ENCODE measurements at places on chromosomes 6 and 20. TPM values are rescaled to one million over a fixed set of nuclear protein-coding genes. Genes with fewer than 3 reads are reported as not detected.

SLC32A1 gene
- not detected for total RNA-seq

NOTCH4 gene
- total RNA-seq = 5.0 TPM

CSE1L gene
- total RNA-seq = 54.9 TPM

DDX27 gene
- total RNA-seq = 30.1 TPM

OR2J3 gene
- not detected for total RNA-seq

OR2H1 gene
- total RNA-seq = not detected

MYLK2 gene
- total RNA-seq = not detected

BPIFA1 gene
- total RNA-seq = not detected

C4B gene
- total RNA-seq = 57.5 TPM

DNA sequence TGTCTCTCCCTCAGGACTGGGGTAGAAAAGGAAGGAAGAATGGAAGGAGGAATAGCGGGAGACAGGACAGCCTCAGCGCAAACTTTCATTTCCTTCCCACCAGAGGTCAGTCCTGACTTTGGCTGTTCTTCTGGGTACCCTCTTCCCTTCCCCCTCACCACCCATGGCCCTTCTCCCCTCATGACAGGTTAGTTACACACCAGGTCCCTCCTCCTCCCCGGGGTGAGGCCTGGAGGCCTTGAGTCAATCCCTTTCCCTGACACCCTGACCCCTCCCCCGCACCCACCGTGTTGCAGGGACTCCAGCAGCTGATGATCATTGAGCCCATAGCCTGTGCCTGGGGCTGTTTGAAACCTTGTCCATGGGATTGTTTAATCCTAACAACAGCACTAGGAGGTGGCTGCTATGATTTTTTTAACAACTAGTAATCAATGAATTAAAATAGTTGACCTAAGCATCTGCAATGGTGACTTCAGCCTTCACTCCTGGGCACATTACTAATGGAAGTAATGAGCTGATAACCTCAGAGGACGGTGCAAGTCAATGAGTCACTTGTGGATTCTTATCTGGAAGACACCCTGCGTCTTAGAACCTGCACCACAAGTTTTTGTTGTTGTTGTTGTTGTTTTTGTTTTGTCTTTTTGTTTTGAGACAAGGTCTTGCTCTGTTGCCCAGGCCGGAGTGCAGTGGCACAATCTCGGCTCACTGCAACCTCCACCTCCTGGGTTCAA lies 46.6 kb upstream of the CCDC167 start:
- DNase-seq = no peak

DNA sequence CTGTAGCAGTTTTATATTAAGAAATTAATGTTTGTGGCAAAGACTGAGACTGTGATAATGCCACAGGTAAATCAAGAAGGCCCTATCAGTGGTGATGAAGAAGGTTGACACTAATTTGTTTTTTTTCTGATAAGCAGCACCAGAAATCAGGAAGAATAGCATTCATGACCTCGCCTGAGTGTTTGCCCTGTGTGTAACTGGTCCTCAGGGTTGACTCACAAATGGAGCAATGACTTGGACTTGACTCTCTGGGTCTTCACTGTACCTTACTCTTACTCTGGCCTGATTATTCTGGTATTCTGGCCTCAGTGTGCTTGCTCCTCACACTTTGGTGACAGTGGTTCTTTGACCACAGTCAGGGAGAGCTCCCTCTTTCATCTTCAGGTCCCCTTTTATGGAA lies 243.9 kb downstream of the HAO1 start:
- no peak for DNase-seq

GRCh38 chr6:55569638-55570037 lies 9.4 kb downstream of the HMGCLL1 start:
- no peak for DNase-seq

- DNase-seq = peak; percentile 95
Observed at GRCh38 chr6:52577022-52577777, at the start of gene TRAM2. TSS of gene TRAM2 (minus strand) at chr6:52577060. CDS start at chr6:52576915, 145 bp downstream.

GRCh38 chr6:157768304-157768703 lies 54.7 kb upstream of the SNX9 start:
- no peak for DNase-seq

DNA sequence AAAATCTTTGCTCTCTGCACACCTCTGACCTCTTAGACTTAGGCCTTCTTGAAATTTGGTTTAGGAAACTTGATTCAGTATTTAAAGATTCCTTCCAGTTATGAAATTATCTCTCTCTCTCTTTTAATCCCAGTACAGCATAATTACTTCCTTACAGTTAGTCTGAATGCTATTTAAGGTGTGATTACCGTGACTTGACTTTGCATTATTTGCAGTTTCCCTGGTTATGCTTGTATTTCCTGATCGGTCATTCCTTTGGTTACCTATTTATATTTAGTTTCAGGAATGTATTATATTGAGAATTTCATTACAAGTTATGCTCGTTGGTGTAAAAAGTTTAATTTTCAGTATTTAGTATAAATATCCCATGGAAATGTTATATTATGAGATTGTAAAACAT lies 16.3 kb downstream of the TMEM170B start:
- no peak for DNase-seq

DNA sequence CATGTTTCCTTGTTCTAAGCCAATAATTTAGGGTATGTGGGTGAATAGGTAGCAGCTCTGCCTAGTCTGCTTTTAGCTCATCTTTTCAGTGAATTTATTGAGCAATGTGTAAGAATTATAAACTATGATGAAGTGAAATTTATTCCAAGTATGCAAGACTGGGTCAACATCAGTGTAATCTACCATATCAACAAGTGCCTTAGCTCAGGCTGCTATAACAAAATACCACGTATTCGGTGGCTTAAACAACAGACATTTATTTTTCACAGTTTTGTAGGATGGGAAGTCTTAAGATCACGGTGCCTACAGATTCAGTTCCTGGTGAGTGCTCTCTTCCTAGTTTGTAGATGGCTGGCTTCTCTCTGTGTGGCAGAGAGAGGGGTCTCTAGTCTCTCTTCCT lies 54.0 kb downstream of the LYRM2 start:
- no peak for DNase-seq

DNA sequence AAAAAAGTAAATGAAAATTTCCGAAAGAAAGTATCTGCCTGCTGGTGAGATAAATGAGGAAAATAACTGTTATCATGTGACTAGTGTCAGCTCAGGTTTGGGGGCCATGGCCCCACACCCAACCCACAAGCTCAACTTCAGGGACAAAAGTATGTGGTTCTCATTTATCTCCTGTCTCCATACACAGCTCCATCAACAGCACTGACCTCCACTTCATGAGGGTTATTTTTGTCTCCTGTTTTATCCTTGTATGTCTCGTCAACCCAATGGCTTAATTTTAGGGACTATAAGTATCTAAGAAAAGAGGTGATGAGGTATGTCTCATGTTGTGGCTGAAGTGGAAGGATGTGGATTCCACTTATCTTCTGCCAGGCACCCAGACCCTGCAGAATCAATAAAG lies 271.6 kb upstream of the RIN2 start:
- DNase-seq = no peak

DNA sequence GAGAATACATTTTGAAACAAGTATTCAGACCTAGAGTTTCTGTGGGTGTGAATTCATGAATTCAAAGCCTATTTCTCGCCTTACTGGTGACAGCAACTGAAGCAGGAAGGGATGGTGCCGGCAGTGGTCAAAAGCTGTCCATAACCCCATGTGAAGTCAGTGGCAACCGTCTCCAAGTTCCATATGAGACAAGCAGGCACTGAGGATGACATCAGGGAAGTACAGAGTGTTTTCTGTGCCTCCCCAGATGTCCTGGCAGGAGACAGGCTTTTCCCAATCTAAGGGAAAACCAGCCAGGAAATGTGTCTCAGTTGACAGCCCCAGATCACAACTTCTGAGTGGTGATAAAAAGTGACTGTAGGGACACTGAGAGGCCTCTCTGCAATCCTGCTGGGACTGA lies 66.6 kb downstream of the HIVEP2 start:
- no peak for DNase-seq

DNA sequence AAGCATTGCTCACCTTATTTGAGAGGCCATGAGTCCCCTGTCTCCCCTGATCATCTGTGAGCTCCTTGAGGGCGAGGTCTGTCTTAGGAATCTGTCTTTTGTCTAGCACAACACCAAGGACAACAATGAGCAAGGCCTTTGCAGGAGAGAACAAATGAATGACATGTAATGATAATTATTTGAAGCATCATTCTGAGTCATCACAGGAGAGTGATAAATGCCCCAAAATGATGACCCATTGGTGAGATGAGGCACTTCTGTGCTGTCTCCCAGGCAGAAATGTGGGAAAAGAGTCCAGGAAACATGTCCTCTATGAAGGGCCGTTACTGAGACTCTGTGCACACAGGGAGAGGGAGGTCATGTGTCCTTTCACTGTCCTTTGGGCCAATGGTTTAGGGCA lies 105.2 kb upstream of the LRFN2 start:
- DNase-seq = no peak

GRCh38 chr20:52242237-52243230 lies 51.0 kb upstream of the ZFP64 start:
- DNase-seq = peak; percentile 56

DNA sequence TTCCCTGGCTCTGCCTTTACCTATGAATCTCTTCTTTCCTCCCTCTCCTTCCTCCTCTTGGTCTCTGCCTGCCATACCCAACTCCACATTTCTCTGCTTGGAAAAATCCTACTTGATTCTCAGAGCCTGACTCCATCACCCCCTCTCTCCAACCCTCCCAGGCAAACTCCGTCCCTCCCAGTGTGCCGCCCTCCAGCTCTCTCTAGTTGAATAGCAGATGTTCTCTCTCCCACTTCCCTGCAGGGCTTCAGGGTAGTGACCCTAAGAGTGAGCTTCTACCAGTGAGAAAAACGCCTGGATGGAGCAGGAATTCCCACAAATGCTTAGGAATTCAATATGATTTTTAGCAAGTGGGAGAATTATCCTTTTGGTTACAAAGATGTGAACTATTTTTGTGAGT lies 141.6 kb downstream of the MTHFD1L start:
- no peak for DNase-seq

- DNase-seq = no peak
Observed at GRCh38 chr6:149470948-149471347, 13.9 kb downstream of the ZC3H12D start.

- no peak for DNase-seq
Observed at GRCh38 chr6:7242835-7243178, 70.2 kb downstream of the SSR1 start.

- no peak for DNase-seq
Observed at GRCh38 chr6:75611011-75611701, 9.5 kb downstream of the SENP6 start.

DNA sequence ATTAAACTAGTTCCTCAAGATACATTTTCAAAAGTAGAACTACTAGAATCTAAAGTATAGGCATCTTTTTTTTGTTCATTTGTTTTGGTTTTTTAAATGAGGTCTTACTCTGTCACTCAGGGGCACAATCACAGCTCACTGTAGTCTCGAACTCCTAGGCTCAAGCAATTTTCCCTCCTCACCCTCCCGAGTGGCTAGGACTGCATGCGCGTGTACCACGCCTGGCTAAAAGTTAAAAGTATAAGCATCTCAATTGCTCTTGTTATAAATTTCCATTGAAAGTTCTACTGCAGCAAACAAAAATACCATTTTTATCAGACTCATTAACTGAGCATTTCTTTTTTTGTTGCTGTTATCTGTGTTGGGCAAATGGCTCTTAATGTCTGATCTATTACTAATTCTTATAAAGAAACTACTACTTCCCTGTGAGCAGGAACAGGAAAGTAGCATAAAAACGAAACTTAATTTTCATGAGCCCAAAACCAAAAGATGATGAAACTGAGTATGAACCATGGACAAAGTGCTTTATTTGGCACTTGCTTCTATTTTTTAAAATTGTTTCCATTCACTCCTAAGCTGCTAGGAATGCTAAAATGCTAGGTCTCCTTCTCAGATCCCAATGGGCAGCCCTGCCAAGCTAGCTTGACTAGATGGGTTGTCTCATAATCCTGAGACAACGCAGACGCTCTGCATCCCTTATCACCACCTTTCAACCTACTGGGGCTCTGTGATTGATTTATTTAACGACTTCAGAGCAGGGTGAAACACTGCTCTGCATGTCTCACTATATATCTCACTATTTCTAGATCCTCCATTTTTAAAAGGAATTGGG lies 36.9 kb downstream of the TRPC4AP start:
- no peak for DNase-seq

- DNase-seq = no peak
Observed at GRCh38 chr6:56888687-56889086, 66.2 kb upstream of the BEND6 start.

DNA sequence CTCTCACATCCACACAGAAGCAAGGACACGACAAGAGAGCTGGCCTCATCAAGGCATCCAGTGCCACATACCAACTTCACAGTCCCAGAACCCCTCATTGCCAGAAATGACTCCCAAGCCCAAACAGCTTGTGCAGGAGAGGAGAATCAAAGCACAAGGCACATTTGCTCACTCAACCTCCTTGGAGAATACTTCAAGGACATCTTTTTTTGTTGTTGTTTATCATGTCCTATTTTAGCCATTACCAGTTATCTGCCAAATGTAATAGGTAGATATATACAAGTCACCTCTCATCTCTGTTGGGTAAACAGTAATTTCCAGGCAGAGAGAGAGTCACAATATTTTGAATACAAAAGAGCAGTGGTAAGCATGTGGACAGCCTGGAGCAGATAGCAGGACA lies 47.8 kb downstream of the RTN4IP1 start:
- DNase-seq = no peak

DNA sequence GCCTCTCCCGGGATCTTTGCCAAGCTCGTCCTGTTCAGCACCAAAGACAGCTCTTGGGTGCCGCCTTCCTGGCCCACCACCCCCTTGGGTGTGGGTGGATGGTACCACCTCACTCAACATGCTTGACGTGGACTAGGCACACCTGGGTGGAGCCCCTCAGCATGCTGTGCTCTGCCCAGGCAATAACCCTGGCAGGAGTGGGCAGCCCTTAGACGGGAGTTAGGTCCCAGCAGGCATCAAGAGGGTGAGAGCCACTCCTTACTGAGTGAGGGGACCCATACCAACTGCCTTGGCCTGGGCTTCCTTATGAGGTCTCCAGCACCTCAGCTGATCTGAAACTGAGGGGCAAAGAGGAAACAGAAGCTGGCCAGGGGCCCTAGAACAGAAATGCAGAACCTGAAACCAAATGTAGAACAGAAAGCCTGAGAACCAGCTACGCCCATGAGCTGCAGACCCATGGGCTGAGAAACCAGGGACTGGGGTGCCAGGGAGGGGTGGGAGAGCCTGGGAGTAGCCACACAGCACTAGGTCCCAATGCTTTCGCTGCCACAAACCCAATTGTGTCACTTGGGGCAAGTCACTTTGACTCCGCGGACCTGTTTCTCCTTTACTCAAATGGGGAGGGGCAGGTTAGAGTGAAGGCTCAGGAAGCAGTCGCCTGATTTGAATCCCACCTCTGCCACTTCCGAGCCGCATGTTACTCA lies 2.0 kb downstream of the FGD2 start:
- DNase-seq = no peak

DNA sequence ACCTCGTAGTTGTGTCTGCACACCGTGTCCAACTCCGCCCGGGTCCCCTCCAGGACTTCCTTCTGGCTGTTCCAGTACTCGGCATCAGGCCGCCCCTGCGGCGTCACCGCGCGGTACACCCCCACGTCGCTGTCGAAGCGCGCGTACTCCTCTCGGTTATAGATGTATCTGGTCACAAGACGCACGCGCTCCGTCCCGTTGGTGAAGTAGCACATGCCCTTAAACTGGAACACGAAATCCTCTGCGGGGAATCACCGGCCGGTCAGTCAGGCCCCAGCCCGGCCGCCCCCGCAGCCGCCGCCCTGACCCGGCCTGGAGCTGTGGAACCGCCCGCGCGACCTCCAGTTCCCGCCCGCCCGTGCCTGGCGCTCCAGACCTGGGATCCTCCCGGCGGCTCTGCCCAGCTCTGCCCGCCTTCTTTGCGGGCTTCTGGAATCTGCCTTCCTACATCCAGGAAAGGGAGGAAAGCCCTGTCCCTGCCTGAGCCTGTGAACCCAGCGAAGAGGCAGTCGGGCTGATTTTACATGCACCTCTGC lies 1.6 kb downstream of the HLA-DQB1 start:
- no peak for DNase-seq

- no peak for DNase-seq
Observed at GRCh38 chr20:58017231-58017969, 211.1 kb downstream of the ANKRD60 start.

Measured in hepatocyte (in vitro differentiated cells).